ENCODE measurements at places on chromosomes 1 and 21. TPM values are rescaled to one million over a fixed set of nuclear protein-coding genes. Genes with fewer than 3 reads are reported as not detected.

The PLXNA2 gene
- 3.5 TPM for total RNA-seq

The RUNX3 gene
- 112 TPM for total RNA-seq

The NHLH1 gene
- 0.41 TPM for total RNA-seq

The TCP10L gene
- 0.55 TPM for total RNA-seq

The GUCA2B gene
- total RNA-seq = not detected

The TMOD4 gene
- 6.4 TPM for total RNA-seq

The EPHB2 gene
- total RNA-seq = 0.36 TPM

The H6PD gene
- total RNA-seq = 17.3 TPM

The FAM72B gene
- total RNA-seq = not detected

DNA sequence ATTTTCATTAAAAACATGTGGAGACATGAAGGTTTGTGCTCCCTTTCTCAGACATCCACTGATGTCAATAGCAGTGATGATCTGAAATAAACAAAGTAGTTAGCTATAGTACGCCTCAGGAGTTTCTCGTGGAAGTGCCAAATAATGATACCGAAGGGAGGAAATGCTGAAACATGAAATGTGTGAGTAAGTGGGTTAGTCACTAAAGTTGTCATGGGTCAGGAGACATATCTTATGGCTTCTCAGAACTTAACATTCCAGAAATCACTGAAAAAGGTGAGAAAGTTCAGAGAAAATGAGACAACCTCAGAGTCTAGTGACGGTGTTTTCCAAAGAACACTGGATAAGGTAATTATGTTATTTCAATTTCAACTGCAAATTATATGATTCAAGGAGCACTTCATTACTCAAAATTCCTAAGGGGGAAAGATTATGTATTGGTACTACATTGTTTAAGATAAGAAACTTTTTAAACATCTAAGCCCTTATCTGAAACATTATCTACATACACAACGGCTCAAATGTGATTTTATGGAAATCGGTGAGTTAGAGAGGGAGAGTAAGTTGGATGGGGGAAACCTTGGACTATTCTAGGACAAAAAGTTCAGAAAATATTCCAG lies 20.6 kb downstream of the NIBAN1 start:
- H3K4me1 ChIP-seq = peaks cover 15% of the 10 kb centered on the region
- H3K4me3 ChIP-seq = no peak overlapping the region
- no peaks in the 10 kb centered on the region for H3K36me3 ChIP-seq
- DNase-seq = no peak
- H3K27ac ChIP-seq = no peak overlapping the region
- H3K27me3 ChIP-seq = no peaks in the 10 kb centered on the region

DNA sequence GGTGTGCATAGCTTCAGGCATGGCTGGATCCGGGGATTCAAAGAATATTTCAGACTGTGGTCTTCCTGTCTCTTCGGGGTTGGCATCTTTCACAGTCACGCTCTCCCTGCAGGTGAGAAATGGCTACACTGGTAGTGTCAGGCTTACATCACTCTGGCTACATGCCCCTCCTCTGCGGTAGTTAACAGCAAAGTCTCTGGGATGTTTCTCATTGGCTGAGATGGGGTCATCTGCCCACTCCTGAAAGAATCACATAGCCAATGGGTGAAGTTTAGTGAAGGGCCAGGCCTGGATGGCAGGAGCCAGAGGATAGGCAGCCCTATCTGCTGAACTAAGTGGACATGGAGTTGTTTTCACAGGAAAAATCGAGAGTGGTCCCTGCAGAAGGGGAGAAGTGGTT lies 356.5 kb downstream of the MATN1 start:
- DNase-seq = no peak
- no peaks in the 10 kb centered on the region for H3K36me3 ChIP-seq
- H3K4me1 ChIP-seq = no peaks in the 10 kb centered on the region
- H3K27ac ChIP-seq = no peak overlapping the region
- H3K27me3 ChIP-seq = no peaks in the 10 kb centered on the region

DNA sequence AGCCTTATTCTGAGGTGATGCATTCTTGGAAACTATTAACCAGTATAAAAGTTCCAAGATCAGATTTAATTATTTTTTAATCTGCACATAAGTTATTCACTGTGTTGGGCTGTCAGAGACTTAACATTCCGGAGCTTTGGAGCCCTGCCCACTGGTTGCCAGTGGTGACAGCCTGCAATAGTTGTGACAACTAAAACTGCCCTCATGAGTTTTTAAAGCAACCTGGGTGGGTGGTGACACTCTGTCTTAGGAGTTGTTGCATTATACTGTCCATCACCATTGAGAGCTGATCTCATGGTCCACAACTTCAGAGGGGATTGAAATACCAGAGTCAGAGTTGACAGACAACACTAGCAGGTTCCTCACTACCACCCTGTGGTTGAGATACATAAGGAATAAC lies 653.9 kb upstream of the USP24 start:
- H3K4me3 ChIP-seq = no peak overlapping the region
- H3K27me3 ChIP-seq = no peaks in the 10 kb centered on the region
- no peak for DNase-seq
- H3K4me1 ChIP-seq = no peaks in the 10 kb centered on the region
- H3K27ac ChIP-seq = no peak overlapping the region

DNA sequence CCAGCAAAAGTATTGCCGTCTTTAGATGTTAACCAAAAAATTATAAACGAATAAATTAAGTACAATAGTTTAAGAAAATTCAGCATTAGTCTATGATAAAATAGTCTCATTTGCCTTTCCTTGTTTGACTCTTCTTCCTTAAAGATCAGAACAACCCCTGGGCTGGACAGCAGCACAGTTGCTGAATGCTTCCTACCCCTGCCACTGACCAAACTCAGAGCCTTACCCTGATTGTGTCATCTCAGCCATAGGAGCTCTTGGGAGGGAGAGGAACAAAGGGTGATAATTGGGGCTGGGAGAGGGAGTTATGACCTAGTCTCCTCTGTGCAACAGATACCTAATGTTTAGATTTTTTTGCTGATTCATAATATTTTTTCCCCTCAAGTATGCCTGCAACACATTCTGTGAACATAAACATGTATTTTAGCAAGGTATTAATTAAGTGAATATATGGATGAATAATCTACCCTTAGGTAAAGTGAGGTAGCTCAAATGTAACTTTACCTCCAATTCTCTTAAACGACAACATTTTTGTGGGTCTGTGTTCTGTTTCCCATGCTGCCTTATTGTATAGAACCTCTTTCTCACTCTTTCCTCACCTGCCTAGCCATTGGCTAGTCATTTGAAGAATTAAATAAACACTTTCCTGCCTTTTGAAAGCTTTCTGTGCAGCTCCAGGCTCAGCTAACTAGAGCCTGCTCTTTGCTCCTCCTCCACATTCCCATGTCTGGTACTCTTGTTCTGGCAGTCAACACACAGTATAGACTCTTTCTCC lies 46.1 kb downstream of the FGGY start:
- H3K4me3 ChIP-seq = no peak overlapping the region
- no peaks in the 10 kb centered on the region for H3K4me1 ChIP-seq
- no peak for DNase-seq
- H3K27ac ChIP-seq = no peak overlapping the region
- H3K27me3 ChIP-seq = no peaks in the 10 kb centered on the region
- no peaks in the 10 kb centered on the region for H3K36me3 ChIP-seq

GRCh38 chr21:38918607-38919346 lies 113.0 kb downstream of the ETS2 start:
- H3K27ac ChIP-seq = no peak overlapping the region
- no peak overlapping the region for H3K4me3 ChIP-seq
- H3K4me1 ChIP-seq = no peaks in the 10 kb centered on the region

GRCh38 chr1:29784276-29785136 lies 548.2 kb downstream of the PTPRU start:
- H3K4me3 ChIP-seq = no peak overlapping the region
- no peaks in the 10 kb centered on the region for H3K4me1 ChIP-seq
- H3K27me3 ChIP-seq = no peaks in the 10 kb centered on the region
- no peak overlapping the region for H3K27ac ChIP-seq

DNA sequence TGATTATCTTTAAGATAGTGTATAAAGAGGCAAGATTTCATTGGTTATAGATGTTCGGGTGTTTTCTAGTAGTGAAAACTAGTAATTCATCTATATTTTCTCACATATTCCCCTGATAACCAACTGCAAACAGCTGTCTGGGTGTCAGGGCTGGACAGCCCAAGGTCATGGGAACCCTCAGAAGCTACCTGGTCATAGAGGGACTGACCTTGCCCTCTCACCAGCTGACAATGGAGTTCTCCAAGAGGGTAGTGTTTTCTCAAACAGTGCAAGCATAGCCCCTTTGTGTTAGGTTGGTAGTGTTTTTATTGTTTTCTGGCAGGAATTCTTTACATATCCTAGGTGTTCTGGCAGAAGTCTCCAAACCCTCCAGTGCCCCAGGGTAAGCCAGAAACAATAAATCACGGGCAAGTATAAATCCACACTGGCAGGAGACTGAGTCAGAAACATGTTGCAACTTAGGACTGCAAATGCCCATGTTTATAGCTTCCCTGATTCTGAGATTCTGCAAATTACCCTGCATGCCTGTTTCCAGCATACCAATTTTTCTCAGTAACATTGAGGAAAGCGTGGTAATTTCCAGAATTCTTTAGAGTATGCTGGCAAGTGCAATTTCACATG lies 82.8 kb upstream of the ATP1A1 start:
- DNase-seq = no peak
- H3K27ac ChIP-seq = no peak overlapping the region
- no peaks in the 10 kb centered on the region for H3K36me3 ChIP-seq
- H3K4me1 ChIP-seq = no peaks in the 10 kb centered on the region
- no peaks in the 10 kb centered on the region for H3K27me3 ChIP-seq
- H3K4me3 ChIP-seq = no peak overlapping the region

DNA sequence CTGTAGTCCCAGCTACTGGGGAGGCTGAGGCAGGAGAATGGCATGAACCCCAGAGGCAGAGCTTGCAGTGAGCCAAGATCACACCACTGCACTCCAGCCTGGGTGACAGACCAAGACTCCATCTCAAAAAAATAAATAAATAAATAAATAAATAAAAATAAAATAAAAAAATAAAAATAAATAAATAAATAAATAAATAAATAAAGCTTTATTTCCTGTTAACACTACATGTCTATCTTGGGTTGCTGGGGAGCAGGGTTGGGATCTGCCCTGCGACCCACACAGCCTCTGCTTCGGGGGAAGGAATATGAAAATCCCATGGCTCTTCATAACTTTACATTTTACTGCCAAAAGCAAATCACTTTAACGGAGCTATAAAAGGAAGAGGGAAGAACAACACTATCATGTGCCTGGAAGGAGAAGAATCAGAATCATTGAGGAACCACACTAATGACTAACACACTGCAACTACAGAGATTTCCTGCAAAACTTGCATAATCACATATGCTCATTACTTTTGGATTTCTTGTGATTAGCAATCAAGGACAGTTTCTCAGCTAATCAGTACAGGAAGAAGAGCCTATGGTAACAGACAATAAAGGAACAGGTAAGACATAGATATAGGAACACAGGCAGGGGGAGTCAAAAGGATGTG lies 72.8 kb upstream of the CD55 start:
- no peak overlapping the region for H3K4me3 ChIP-seq
- no peaks in the 10 kb centered on the region for H3K4me1 ChIP-seq
- H3K27ac ChIP-seq = no peak overlapping the region

DNA sequence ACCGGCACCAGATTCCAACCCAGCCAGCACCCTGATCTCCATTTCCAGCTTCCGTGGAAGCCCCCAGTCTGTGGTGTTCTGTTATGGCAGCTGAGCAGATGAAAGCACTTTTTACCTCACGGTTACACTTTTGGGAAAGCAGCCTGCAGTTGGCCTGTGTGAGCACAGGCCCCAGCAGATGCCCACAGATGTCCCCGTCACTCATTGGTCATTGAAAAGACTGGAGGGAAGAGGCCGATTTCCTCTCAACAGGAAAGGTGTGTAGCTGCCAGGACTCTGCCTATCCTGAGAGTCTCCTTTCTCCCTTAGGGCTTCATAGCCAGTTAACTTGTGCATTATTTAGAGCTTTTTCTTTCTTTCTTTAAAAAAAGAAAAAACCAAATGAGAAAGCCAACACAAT lies 123.0 kb downstream of the PCBP3 start:
- H3K4me3 ChIP-seq = no peak overlapping the region
- H3K27me3 ChIP-seq = no peaks in the 10 kb centered on the region
- peaks cover 21% of the 10 kb centered on the region for H3K4me1 ChIP-seq
- DNase-seq = no peak
- H3K27ac ChIP-seq = no peak overlapping the region

DNA sequence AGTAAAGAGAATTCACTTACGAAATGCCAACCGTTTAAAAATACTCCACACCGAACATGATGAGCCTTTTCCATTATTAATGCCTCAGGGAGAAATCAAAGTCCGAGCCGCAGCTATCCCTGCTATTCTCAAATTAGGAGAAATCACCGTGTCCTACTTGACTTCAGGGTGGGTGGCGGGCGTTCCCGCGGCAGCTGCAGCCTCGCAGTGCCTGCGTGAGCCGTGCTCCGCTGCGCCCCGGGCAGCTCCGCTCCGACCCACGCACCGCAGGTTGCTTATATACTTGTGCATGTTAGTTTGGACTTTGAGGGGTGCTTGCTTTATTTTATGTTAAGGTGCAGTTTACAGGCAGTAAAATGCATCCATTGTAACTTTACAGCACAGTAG lies 35.6 kb upstream of the PCBP3 start:
- no peaks in the 10 kb centered on the region for H3K27me3 ChIP-seq
- no peaks in the 10 kb centered on the region for H3K36me3 ChIP-seq
- H3K4me1 ChIP-seq = peaks cover 24% of the 10 kb centered on the region
- DNase-seq = no peak

DNA sequence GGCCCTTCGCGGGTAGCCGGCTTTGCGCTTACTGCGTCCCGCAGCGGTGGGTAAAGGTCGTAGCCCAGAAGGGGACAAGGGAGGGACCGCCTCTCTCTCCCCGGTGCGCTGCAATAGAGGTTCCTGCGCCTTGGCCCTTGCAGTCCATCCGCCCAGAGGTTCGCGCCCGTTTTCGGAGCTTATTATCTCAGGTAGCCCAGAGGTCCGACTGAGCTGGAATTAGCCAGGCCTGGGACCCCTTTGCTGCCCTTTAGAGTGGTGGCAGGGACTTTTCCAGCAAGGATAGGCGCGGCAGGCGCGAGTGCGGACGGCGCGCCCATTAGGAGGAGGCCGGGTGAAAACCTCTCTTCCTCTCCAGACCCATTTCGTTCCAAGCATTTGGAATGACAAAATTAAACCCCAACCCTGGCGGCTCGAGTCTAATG lies 5.0 kb downstream of the LHX4 start:
- DNase-seq = no peak
- no peak overlapping the region for H3K4me3 ChIP-seq
- H3K4me1 ChIP-seq = peaks cover 50% of the 10 kb centered on the region

- H3K4me3 ChIP-seq = no peak overlapping the region
- no peaks in the 10 kb centered on the region for H3K27me3 ChIP-seq
- no peak for DNase-seq
- H3K4me1 ChIP-seq = no peaks in the 10 kb centered on the region
- H3K27ac ChIP-seq = no peak overlapping the region
- H3K36me3 ChIP-seq = no peaks in the 10 kb centered on the region
These were observed 20.9 kb upstream of the AGL start for GRCh38 chr1:99829269-99829668.

GRCh38 chr1:14826172-14826636 lies 227.7 kb downstream of the KAZN start:
- H3K27me3 ChIP-seq = no peaks in the 10 kb centered on the region
- H3K4me3 ChIP-seq = no peak overlapping the region
- no peak for DNase-seq
- no peaks in the 10 kb centered on the region for H3K36me3 ChIP-seq

GRCh38 chr1:175911138-175911537 lies 167.7 kb upstream of the TNR start:
- no peak overlapping the region for H3K27ac ChIP-seq
- no peak overlapping the region for H3K4me3 ChIP-seq
- no peak for DNase-seq
- H3K36me3 ChIP-seq = no peaks in the 10 kb centered on the region

- H3K4me1 ChIP-seq = no peaks in the 10 kb centered on the region
- DNase-seq = no peak
- H3K27me3 ChIP-seq = no peaks in the 10 kb centered on the region
- H3K36me3 ChIP-seq = no peaks in the 10 kb centered on the region
These were observed 335.5 kb downstream of the COL11A1 start for GRCh38 chr1:102772831-102773230.

Data from CD4-positive, alpha-beta memory T cell (primary cell).